ENCODE measurements at places on chromosomes 13 and 19.

DNA sequence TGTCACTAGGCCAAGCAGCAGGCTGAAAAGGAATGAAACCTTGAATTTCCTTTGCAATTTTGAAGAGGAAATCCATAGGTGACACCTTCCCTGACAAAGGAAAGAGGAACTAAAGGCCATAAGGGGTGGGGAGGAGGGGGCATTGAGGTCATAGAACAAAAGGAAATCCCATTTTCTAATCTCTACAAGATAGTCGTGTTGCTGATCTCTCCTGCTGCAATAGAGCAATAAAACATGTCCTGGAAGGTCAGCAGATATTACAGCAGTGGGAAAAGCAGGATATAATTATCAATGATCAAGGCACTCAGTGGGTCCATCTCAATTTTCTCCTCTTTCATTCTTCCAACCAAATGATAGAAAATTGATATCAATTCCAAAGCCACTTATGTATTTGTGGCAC lies 20.3 kb upstream of the RAP2A start:
- DNase-seq = no peak

- no peak for DNase-seq
Observed at GRCh38 chr19:24033963-24034342, 53.0 kb upstream of the ZNF254 start.

DNA sequence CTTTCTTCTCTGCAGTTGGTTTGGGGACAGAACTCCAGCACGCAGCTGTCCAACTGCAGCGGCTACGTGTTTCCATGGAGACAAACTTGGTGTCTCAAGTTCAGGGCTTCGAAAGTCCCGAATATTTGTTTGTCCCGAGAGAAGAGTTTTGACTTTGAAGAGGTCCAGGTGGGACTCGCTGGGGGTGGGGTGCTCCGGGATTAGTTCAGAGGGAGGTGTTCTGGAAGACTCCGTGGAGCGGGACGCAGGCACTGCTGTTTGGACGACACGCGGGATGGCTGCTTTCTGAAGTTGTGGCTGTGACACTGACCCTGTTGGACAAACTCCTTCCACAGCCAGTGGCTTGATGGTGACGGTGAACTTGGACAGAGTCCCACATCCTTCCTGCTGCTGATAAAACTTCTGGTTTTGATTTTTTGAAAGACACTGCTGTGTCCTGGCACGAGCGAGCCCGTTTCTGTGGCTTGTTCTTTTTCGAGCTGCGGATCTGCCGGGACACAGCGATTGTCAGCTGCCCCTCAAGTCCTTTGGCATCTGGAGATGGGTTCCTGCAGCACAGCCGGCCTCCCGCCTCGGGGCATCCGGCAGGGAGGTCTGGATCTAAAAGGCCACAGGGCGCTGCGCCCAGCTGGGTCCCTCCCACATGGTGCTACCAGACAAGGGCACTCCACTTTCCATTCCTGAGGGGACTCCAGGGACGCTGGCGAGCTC lies 15.9 kb upstream of the RANBP3 start:
- no peak for DNase-seq

DNA sequence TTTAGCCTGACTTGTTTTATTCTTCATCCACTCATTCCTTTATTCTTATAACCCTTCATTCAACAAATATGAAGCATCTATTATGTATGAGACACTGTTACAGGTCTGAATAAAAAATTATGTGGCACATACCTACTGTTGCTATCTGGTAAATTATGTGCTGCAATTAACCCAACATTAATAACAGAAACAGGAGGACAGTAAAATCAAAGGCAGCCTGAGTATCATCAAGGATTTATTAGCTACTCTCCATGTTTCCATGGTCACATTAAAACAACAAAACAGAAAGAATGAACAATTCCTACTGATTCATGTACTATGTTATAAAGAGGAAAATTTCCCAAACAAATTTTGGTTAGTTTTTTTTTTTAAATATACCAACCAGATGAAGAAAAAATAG lies 43.9 kb downstream of the RAP2A start:
- no peak for DNase-seq

GRCh38 chr19:17107546-17108452 lies 32.2 kb downstream of the MYO9B start:
- DNase-seq = no peak

DNA sequence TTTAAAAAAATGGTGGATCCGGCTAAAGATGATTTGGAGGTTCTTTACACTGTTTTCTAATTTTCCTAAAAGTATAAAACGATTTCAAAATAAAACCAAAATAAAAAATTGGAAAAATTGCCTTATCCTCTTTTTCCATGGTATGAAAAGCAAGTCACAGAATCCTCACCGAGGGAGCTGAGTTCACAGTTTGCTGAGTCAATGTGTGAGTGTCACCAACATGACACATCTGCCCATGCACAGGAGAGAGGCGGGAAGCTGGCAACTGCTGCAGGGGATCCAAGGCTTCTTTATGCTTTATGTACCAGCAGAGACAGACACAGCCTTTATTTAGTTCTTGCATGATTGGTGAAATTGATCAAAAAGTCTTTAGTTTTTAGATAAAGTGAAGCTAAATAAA lies 157.8 kb downstream of the TNFSF13B start:
- DNase-seq = no peak

- DNase-seq = no peak
Observed at GRCh38 chr13:35514061-35514477, 37.6 kb upstream of the MAB21L1 start.

- no peak for DNase-seq
Observed at GRCh38 chr13:38967446-38967845, 23.2 kb downstream of the STOML3 start.
